Stimulated activated CD4-positive, alpha-beta T cell treated with anti-CD3 and anti-CD28 coated beads, Interleukin-1b, Interleukin-23, amount 100 ng/mL, for 24 hours (primary cell): ENCODE measurements at places on chromosomes 11 and 22.

DNA sequence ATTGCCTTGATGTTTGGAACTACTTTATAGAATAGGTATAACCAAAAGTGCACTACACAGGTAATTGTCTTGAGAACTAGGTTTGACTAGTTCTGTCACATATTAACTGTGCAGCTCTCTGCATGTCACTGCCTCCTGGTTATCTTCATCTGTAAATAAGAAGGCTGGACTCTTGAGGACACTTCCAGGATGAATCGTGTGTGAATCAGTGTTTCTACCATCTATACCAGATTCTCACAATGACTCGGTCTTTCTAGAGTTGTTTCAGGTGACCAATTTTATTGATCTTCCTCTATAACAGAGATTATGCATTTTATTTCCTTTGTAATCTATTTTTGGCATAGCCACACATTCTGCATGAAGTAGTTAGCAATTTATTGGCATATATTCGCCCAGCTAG is 1181.0 kb upstream of the TENM4 start:
- no peak for DNase-seq

DNA sequence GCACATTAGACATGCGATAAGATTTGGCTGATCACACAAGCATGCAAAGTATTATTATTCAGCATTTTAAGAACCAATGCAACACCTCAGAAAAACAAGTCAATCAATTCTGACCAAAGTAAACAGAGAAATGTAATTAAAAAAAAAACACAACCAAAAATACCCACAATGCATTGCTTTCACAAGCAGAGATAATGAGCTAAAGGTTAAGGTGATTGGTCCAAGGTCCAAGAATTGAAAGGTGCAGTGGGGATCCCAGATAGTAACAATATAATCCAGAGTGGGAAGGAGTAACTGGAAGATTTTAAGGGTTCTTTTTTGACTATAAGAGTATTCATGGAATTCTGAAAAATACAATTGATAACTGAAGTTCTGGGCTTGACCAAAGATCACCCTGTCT is 39.0 kb downstream of the APOL5 start:
- no peak for DNase-seq

DNA sequence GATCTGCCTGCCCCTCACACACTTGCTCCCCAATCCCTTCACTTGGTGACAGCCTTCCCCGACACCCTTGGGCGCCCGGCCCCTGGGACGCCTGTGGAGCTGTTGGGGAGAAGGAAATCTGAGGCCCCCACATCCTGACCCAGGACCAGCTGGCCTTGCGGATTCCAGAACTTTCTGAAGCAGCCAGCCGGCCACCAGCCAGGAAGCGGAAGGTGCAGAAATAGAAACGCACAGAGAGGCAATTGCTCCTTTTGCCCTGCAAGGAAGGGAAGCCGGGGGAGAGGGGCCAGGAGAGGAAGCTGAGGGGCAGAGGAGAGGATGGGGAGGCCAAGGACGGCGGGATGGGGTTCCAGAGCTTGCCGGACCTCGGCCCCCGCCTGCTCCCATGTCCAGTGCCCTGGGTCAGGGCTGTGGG is 66.7 kb upstream of the LINC01488 start:
- no peak for DNase-seq

DNA sequence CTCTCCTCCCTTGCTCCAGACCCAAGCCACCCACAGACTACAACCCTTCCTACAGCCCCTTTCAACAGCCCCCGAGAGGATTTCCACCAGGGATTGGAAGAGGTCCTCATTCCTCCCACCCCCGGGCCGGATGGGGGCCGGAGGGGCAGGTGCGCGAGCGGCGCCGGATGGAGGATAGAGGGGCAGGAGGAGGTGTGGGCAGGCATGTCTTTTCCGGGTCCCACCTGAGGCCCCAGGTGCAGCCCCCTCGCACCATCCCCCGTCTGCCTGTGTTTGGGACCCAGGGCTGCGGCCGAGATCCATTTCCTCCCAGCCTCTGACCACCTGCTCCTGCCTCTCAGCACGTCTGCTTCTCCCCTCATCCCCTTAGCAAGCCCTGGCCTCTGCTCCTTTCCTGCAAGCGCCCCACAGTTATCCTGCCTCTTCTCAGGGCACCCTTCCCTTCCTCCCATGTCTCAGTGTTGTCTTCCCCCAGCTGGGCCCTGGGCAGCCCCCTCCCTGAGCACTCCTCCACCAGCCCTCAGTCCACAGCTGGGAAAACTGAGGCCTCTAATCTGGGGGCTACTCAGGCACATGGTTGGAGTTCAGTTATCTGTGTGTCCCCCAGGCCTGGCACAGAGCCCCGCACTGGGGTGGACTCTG is 19.3 kb upstream of the CBX7 start:
- no peak for DNase-seq

DNA sequence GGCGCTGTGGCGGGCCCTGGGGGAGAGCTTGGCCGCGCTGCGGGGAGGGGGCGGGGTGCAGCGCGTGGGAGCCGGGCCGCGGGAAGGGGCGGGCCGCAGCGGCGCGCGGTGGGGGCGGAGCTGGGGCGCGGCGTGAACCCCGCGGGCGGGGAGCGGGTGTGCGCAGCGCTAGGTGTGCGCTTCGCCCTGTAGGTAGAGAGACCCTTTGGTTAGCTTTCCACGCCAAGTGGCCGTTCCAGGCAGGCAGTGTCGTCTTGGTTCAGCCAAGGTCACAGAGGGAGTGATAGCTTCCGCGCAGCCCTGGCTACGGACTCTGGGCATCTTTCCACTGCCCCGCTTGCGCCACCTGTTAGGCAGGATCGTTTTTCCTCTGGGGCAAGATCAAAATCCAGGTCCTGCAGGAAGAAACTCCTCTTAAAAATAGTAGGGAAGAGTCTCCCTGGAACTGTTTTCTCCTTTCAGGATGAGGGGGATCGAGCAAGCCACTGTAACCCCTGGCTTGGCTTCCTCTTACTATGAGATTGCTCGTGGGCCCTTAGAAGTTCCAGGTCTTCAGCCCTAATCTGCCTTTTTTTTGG is 434 bp downstream of the BANF1 start:
- DNase-seq: no peak

DNA sequence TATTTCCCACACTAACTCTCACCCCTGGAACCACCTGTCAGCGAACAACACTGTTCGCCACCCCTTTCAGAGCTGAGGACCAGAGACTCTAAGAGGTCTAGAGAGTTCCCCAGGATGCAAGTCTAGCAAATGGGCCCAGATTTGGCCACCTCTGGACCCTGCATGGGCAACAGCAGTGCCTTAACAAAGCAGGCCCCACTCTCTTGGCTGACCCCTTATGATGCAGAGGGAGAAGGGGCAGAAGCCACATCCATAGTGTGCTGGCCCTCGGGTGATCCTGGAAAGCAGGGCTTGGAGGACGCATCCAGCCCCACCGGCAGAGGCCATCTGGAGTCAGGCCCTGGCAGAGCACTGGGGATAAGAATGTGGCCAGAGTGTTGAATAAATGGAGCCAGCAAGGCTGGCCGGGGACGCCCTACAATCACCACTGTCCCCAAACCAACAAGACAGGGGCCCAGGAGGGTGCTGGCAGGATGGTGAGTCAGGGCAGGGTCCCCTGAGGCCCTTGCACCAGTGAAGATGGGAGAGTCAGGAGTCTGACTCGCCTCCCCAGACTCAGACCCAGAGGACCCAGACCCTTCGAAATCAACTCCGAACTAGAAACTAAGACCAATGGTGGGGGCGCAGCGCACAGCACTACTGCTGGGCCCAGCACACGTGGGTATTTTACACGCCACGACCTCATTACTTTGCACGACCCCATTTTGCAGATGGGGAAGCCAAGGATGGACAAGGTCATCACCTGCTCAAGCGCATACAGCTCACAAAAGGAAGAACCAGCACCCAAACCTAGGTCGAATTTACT is 6.5 kb downstream of the CSNK1E start:
- no peak for DNase-seq
